ENCODE measurements at places on chromosomes 2 and 18.

DNA sequence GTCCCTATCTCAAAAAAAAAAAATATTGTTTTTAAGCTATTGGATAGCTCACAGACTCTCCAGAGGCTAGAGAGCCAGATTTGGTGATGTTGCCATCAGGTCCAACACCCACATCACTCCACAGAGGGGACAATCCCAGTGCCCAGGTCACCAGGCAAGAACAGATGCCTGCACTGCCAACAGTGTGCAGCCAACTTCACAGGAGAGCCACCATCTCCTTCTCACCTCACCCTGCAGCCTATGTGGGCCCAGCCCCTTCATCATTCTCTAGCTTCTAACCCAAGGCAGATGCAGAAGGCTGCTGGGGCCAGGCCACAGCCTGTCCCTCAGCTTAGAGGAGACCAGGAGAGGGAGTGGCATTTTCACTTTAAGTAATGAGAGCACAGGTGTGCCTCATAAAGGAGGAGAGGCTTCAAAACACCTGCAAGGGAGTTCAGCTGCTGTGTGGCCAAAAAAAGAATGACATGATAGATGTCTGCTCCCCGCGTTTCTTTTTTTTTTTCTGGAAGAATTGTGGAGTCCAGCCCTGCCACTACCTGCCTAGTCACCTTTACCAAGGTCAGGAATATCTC lies 98.0 kb upstream of the ZSWIM2 start:
- DNase-seq = no peak

GRCh38 chr18:54165450-54165849 lies 59.0 kb downstream of the MBD2 start:
- DNase-seq = no peak

DNA sequence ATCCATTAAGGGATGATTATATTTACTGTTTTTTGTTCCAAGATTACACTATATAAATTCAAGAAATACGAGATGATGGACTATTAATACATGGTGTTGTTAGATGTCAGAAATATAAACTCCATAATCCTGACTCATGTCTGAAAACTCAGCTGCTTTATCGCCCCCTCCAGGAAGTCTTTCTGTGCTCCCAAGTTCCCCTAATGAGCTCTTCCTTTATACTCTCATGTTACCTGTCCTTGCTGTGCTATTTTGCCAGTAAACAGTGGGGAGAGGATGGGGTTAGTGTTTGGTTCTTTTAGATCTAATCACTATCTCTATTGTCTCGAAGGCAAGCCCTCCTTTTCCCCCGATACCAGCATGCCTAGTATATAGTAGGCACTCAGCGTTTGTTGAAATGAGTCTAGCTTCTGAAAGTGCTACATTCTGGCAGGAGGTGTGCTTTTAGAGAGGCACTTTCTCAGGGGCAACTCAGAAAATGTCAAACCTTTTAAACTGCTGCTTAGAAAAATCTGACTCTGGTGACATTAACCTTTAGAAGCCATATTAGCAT lies 21.4 kb upstream of the BARD1 start:
- no peak for DNase-seq

DNA sequence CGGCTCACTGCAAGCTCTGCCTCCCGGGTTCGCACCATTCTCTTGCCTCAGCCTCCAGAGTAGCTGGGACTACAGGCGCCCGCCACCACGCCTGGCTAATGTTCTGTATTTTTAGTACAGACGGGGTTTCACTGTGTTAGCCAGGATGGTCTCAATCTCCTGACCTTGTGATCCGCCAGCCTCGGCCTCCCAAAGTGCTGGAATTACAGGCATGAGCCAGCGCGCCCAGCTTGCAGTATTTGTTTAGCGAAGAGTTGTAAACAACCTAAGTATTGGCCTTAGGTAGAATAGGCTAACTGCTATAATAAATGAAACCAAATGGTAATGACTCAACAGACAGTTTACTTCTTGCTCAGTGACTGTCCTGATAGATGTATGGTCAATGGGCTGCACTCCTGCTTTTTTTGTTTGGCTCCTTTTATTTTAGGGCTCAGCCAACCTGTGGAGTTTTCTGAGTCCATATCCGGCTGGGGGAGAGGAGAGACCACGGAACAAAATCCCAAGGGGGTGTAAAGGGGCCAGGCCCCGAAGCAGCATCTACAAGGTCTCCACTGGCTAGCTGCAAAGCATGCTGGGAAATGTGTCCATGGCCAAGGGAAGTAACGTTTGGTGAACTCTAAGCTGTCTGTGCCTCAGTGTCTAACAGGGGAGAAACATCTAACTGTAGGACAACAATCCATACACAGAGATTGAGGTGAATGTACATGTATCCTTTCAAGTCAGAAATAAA lies 841.0 kb upstream of the ID2 start:
- DNase-seq = no peak

GRCh38 chr2:238263204-238264071 lies 23.6 kb upstream of the HES6 start:
- DNase-seq = peak; percentile 94

DNA sequence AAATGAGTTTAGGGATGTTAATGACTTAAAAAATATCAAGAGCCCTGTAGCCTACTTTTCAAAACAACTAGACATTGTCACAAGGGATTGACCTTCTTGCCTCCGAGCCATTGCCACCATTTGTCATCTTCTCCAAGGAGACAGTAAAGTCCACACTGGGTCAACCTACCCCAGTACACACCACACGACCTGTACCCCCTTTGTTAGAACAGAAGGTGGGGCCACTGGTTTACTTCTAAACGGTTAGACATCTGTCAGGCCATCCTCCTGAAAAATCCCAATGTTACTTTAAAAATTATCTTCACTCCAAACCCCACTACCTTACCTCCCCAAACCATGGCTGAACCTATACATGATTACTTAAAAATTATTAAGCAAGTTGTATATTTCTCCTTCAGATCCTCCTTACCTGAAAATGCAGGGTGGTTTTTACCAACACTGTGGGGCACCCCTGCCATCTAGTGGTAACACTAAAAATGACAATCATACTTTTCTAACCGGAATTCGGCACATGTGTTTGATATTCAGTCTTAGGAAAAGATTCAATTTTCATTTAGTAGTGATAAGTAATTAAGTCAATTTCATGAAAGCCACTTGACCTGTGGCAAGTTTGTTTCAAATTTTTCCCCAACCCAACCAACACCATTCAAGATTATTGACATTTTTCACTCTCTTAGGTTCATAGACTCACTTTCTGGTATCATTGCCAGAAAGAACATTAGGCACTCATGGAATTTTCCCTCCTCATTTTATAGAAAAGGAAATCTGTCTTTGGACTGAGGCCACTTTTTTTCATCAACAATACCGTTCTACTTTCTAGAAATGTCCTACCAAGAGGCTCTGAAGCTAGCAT lies 265.3 kb upstream of the PKDCC start:
- DNase-seq = peak; percentile 28

- peak; percentile 7 for DNase-seq
These were observed 75.8 kb downstream of the CALCRL start for GRCh38 chr2:187372213-187372612.

- no peak for DNase-seq
These were observed 43.1 kb upstream of the ASAP2 start for GRCh38 chr2:9163306-9164111.

GRCh38 chr2:75319951-75320350 lies 120.6 kb upstream of the TACR1 start:
- no peak for DNase-seq

GRCh38 chr2:221689140-221689539 lies 117.0 kb upstream of the EPHA4 start:
- DNase-seq = no peak

DNA sequence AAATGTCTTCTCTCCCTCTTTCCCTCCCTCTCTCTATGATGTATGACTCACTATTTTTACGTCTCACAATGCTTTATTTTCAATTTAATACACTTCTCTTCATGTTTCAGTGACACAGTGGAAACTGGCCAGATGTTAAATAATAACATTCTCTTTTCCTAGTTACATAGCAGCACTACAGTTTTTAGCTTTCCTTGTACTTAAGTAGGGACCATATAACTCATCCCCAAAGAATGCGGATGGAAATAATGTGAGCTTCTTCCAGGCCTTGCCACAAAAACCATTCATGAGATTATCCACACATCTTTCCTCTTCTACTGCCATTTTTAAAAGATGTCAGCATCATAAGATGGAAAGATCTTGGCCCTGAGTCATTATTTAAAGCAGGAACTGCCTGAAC lies 789.4 kb downstream of the LRP1B start:
- DNase-seq = no peak

DNA sequence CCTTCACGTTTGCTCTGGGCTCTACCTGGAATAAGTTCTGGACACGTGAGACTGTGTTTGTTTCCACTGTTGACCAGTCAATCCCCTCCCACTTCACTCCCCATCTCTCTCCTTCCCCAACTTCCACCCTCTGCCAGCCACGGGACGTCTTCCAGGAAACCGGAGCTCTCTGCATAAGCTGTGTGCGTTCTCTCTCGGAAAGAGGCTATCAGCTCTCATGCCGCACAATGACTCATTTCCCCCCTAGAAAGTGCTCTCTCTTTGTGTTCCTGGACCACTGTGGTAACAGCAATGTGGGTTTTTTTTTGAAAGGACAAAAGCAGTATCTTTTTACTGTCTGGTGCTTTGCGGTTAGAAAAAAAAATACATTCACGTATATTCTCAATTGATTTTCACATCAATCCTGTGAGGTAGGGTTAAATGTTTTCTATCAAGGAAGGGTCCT lies 10.2 kb downstream of the PROKR1 start:
- DNase-seq = no peak

GRCh38 chr2:233015019-233015645 lies 2.1 kb upstream of the NGEF start:
- no peak for DNase-seq

DNA sequence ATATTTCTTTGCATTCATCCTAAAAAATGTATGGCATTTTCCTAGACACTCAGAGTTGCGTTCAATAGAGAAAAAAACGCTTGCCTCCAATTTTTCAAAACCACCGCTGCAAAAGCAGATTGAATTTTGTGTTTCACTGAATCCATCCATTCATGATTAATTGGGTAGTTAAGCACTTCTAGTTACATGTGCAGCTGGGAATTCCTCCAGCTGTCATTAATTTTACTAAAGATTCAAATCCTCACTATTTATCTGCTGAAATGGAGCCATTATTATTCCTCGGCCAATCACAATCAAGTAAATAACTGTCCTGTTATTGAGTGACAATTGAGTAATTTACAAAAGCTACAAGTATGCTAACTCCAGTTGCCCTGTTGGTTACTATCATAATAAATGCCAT lies 75.8 kb upstream of the ARL5A start:
- DNase-seq = no peak

GRCh38 chr2:237861875-237862527 lies 2.6 kb downstream of the RAMP1 start:
- no peak for DNase-seq

DNA sequence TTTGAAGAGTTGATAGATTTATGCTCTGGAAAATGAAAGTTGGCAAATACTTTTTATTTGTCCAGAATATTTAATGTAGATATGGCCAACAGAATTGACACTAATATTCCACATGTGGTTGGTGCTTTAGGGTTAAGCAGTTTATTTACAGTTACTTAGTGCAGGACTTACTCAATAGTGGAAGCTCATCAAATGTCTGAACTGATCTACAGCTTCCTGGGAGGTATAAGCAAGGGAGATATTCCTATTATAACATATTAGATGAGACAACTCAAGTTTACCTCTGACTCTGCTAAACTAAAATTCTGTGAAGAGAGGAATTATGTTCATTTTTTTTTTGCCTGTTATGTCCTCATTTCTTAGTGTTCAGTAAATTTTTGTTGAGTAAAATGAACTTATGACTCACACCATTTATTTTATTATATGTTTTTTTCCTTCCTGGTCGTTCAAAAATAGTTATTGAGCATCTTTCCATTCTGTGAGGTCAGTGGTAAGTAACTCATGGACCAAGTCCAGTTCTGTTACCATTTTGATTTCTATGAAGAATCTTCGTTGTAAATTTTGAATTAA lies 13.6 kb downstream of the ABI2 start:
- DNase-seq = no peak
